T-helper 17 cell (primary cell): ENCODE measurements at places on chromosomes 16 and 17. TPM values are rescaled to one million over a fixed set of nuclear protein-coding genes. Genes with fewer than 3 reads are reported as not detected.

Gene KCNH6
- not detected for total RNA-seq

Gene GLP2R
- total RNA-seq, result not detected

DNA sequence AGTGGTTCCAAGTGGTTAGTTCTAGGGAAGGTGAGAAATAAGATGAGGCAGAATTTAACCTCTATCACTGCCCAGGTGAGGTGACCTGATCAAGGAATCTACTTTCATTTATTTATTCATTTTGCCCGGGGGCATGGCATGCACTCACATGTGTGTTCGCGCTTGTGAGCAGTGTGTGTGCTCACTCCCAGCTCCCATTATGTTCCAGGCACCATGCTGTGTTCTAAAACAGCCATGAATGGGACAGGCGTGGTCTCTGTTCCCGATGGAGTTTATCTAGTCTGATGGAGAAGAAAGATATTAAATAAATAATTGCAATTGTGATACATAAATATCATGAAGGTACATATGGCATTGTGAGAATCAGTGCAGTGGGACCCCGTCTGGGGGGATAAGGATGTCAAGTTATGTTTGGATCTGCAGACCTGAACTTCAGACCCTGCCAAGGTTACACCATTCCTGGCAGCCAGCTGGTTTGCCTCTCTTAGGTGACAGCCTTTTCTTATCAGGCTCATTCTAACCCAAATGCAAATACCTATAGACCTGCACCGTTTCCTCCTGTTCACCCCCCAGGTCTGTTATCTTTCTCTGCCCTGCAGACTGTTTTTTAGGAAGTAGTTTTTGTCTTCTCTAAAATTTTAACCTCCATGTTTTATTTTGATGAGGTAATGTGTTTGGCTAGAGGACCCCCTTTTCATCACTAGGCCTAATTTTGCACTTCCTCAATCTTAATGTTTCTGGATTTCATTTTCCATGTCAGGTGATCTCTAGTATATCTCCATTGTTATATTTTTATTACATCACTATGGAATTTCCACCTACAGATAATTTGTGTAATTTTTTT is 11.8 kb downstream of the CYB5B start:
- DNase-seq, result no peak

DNA sequence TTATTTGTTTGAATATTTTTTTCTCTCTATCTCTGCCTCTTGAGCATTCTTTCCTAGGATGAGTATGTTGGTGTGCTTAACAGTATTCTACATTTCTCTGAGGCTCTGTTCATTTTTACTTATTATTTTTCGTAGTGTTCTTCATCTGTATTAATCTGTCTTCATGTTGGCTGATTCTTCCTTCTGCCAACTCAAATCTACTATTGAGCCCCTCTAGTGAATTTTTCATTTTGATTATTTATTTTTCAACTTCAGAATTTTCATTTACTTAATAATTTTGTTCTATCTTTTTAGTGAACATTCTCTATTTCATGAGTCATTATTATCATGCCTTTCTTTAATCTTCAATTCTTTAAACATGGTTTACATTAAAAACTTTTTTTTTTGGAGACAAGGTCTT is 3.2 kb upstream of the ST6GALNAC1 start:
- DNase-seq, result no peak

DNA sequence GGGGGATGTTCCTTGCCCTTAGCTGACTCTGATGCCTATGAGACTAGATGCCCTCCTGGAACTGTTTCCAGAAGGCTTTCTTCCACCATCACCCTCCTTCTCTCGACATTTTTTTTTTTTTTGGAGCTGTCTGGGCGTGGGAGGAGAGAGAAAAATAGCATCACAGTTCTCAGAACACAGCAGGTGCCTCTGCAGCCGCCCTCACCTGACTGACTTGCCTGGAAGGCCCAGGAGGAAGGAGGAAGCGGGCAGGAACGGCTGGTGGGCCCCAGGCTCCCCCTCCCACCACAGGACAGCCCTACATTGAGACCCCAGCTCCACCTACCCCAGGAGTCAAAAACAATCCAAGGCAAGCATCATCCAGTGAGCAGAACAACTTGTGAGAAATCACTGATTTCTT is 20.3 kb upstream of the CACNG5 start:
- DNase-seq, result no peak

Gene GPRC5B
- total RNA-seq, result 2.5 TPM
